ENCODE measurements at places on chromosomes 12 and 14.

GRCh38 chr12:113418213-113418879 is 3.8 kb upstream of the SDSL start:
- no peak for DNase-seq

DNA sequence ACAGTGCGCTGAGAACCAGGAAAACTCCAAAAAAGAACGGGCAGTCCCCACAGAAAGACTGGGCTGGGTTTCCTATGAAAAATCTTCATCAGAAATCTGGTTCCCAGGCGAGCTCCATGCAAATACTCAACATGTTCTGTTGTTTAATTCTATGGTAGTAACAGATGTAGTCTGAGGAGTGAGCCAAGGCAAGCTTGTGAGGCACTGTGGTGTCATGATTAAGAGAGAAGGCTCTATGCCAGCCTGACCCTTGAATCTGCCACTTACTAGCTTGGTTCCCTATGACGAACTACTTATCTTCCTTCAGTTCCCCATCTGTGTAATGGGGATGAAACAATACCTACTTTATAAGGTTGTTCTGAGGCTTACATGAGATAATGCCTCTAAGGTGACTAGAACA is 10.7 kb downstream of the POMT2 start:
- no peak for DNase-seq

DNA sequence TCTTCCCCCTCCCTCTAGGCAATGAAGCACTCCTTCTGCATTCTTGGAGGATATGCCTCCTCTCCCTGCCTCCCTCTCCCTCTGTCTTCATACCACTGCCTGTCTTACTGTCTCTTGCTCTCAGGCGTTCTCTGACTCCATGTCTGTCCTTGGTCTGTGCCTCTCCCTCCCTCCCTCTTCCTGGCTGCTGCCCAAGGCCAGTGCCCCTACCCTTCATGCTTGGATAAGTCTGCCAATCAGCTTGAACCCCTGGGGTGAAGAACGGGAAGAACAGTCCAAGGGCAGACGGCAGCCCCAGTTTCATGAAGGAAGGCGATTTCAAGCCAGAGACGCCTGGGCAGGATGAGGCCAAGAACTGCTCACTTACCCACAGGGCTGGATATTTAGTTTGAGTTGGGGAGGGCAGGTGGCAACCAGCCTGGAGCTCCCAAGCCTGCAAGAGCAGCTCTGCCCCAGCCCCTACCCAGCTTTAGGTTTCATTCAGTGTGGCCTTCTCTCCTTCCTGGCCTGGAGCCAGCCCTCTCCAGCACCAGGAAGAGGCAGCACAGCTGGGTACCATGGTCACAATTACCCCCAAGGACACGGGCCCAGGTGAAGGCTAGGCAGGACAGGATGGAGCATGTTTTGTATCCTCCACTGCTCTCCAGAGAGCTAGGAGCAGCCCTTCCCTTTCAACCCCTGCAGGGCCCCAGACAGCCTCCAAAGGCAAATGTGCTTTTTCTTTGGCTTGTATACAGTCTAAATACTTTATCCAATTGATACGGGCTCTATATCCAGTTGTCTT is 35.8 kb upstream of the LTBP2 start:
- no peak for DNase-seq

- no peak for DNase-seq
These were observed 17.4 kb upstream of the SALL2 start for GRCh38 chr14:21543521-21543960.

- DNase-seq = peak; percentile 17
These were observed 231.4 kb downstream of the PCNX1 start for GRCh38 chr14:71138448-71139293.

DNA sequence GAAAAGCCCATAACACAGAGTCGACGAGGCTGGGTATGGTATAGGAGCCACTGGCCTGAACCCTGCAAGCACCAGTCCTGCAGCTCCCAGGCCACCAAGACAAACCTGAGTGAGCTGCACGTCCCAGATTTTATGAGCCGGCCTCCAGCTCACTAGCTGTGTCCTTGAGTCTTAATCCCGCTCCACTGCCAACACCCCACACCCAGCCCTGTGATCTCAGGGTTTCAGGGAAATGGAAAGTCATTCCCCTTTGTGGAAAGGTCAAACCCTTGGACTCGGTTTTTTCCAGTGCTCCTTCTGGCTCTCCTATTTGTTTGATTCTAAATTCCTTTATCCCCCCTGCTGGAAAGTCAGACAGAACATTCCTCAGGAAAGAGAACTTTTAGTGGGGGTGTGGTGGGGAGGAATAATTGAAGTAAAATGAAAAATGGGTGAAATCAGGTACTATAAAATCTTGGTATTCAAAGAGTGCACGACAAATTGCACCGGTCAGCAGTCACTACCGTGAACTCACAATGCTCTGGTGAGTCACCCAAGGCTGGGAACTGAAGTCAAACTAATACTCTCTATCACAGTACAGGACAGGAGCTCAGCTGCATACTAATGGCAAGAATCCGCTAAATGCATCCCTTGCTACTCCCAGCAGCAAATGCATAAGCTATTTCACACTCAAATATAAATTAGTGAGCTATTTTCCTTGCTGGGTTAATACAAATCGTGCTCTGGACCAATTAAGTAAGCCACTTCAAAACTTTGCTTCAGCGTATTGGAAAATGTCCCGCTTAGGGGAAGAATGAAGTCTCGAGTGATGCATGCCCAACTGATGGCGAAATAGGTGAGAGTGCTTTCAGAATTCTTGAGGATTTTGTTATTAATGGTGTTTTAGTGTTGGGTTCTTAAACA is 9.0 kb downstream of the PITPNM2 start:
- no peak for DNase-seq

- no peak for DNase-seq
These were observed 85.0 kb upstream of the ARID2 start for GRCh38 chr12:45644541-45644940.

- no peak for DNase-seq
These were observed 10.2 kb downstream of the ARHGDIB start for GRCh38 chr12:14950982-14951746.

DNA sequence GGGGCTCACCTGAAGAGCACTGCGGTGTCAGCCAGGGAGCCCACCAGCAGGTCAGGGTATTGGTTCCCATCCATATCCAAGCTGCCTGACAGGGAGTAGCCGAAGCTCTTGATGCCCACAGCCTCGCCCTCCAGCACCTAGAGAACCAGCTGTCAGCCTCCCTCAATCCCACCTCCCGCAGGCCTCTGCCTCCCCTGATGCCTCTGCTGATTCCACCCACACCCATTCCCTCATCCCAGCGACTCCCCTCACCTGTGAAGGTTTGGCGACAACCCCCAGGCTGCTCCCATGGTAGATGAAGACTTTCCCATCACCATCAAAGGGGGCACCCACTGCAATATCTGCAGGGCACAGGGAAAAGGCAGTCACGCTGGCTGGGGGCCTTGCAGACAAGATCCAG is 10.0 kb downstream of the ITGA7 start:
- no peak for DNase-seq

- no peak for DNase-seq
These were observed 807 bp upstream of the ZCCHC8 start for GRCh38 chr12:122501489-122501989.

Data from stimulated activated CD8-positive, alpha-beta memory T cell treated with anti-CD3 and anti-CD28 coated beads, Interleukin-2, amount 100 ng/mL, for 1 hour (primary cell).